Common myeloid progenitor, CD34-positive (primary cell): ENCODE measurements at places on chromosomes 12 and 14.

- DNase-seq = no peak
- no peaks in the 10 kb centered on the region for H3K36me3 ChIP-seq
- no peaks in the 10 kb centered on the region for H3K4me1 ChIP-seq
These were observed 93.9 kb upstream of the OVCH1 start for GRCh38 chr12:29591140-29592020.

GRCh38 chr12:15522574-15523187 lies 200.4 kb downstream of the PTPRO start:
- no peaks in the 10 kb centered on the region for H3K27me3 ChIP-seq
- H3K4me3 ChIP-seq = no peak overlapping the region
- H3K36me3 ChIP-seq = no peaks in the 10 kb centered on the region

DNA sequence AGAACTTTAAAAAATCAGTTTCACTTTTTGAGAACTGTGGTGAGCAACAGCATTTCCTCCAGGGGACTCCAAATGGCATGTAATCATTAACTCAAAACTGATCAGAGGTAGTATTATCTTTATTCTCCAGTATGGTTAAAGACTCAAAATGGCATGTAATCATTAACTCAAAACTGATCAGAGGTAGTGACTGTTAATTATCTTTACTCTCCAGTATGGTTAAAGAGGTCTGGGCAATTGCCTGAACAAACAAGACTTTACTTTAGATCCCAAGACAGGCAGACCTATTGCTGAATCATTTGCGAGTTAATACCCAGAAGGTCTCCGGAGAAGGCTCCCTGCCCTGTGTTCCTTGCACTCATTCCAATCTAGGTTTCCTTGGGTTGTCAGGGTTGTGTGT lies 6.6 kb upstream of the ACADS start:
- H3K36me3 ChIP-seq = peaks cover 15% of the 10 kb centered on the region
- no peaks in the 10 kb centered on the region for H3K27me3 ChIP-seq
- DNase-seq = no peak
- no peak overlapping the region for H3K27ac ChIP-seq
- peaks cover 58% of the 10 kb centered on the region for H3K4me1 ChIP-seq

GRCh38 chr12:58026897-58027891 lies 85.8 kb downstream of the ATP23 start:
- no peak for DNase-seq
- H3K27ac ChIP-seq = no peak overlapping the region
- H3K36me3 ChIP-seq = no peaks in the 10 kb centered on the region
- H3K4me3 ChIP-seq = no peak overlapping the region
- no peaks in the 10 kb centered on the region for H3K27me3 ChIP-seq

GRCh38 chr14:52108823-52109222 lies 40.0 kb upstream of the NID2 start:
- H3K27me3 ChIP-seq = no peaks in the 10 kb centered on the region
- no peak for DNase-seq
- no peaks in the 10 kb centered on the region for H3K4me1 ChIP-seq
- H3K36me3 ChIP-seq = no peaks in the 10 kb centered on the region
- H3K27ac ChIP-seq = no peak overlapping the region
- H3K4me3 ChIP-seq = no peak overlapping the region

DNA sequence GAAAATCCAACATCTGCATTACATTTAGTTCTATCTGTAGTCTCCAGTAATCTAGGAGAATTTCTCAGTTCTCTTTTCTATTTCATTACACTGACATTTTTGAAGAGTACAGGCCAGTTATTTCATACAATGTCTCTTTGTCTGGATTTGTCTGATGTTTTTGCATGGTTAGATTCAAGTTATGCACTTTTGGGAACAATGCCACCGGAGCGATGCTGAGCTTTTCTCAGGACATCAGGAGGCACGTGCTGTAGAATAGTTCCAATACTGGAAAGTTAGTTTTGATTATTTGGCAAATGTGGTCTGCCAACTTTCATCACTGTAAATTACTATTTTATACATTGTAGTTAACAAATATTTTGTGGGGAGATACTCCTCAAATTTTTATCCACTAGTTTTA lies 43.1 kb downstream of the ALDH1L2 start:
- no peak for DNase-seq
- H3K36me3 ChIP-seq = no peaks in the 10 kb centered on the region
- H3K27me3 ChIP-seq = no peaks in the 10 kb centered on the region
- H3K4me1 ChIP-seq = no peaks in the 10 kb centered on the region
- no peak overlapping the region for H3K4me3 ChIP-seq
- no peak overlapping the region for H3K27ac ChIP-seq

GRCh38 chr14:25108291-25108690 lies 58.3 kb upstream of the STXBP6 start:
- H3K27me3 ChIP-seq = no peaks in the 10 kb centered on the region
- no peak overlapping the region for H3K27ac ChIP-seq
- DNase-seq = no peak
- no peaks in the 10 kb centered on the region for H3K4me1 ChIP-seq
- H3K4me3 ChIP-seq = no peak overlapping the region

DNA sequence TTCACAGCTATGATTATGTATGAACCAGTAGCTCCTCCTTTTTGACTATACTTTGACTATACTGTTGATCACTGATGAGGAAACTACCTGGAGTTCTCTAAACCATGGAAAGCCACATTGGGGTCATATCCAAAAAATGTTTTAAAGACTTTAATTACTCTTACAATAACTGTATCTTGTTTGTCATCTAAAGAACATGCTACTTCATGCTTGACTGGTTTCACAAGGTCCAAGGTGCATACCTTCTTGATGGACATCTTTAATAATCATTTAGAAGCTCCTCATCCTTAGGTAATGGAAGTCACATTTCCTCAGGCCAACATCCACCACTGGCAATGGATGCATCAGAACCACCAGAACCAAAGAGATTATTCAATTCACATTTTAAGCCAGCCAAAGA lies 29.9 kb downstream of the WASHC3 start:
- no peak overlapping the region for H3K27ac ChIP-seq
- no peak overlapping the region for H3K4me3 ChIP-seq
- H3K4me1 ChIP-seq = no peaks in the 10 kb centered on the region
- DNase-seq = no peak
- H3K27me3 ChIP-seq = no peaks in the 10 kb centered on the region
- H3K36me3 ChIP-seq = peaks cover 16% of the 10 kb centered on the region

DNA sequence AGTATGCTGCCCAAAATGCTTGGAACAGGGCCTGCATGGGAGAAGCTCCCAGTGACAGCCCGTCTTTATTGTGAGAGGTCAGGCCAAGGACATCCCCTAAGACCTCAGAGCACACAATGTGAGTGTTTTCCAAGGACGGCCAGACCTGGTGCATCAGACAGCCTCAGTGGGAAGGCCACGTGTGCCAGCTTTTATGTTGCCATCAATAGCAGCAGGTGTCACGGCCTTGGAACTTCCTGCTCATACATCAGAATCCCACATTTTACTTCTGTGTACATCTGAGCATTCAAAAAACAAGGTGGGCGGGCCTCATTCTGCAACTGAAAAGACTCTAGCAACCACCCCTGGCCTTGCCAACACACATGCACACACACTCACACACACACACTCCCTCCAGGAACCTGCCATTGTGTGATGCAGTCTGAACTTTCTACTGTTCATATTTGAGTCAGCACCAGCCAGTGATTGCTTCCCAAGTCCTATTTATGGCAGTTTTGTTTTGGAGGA lies 753.1 kb upstream of the TBX3 start:
- H3K27ac ChIP-seq = no peak overlapping the region
- H3K4me3 ChIP-seq = no peak overlapping the region
- H3K27me3 ChIP-seq = no peaks in the 10 kb centered on the region
- no peaks in the 10 kb centered on the region for H3K36me3 ChIP-seq
- H3K4me1 ChIP-seq = no peaks in the 10 kb centered on the region

DNA sequence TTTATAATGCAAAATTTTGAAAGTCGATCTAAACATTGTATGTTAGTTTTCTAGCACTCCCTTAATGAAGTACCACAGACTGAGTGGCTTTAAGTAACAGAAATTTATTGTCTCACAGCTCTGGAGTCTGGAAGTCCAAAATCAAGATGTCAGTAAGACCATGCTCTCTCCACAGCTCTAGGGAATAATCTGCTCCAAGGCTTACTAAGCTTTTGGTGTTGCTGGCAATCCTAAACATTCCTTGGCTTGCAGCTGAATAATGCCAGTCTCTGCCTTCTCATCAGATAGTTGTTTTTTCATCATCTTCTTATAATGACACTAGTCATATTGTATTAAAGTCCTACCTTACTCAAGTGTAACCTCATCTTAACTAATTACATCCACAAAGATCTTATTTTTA lies 102.2 kb downstream of the RASSF9 start:
- no peaks in the 10 kb centered on the region for H3K27me3 ChIP-seq
- no peak for DNase-seq
- H3K4me3 ChIP-seq = no peak overlapping the region

DNA sequence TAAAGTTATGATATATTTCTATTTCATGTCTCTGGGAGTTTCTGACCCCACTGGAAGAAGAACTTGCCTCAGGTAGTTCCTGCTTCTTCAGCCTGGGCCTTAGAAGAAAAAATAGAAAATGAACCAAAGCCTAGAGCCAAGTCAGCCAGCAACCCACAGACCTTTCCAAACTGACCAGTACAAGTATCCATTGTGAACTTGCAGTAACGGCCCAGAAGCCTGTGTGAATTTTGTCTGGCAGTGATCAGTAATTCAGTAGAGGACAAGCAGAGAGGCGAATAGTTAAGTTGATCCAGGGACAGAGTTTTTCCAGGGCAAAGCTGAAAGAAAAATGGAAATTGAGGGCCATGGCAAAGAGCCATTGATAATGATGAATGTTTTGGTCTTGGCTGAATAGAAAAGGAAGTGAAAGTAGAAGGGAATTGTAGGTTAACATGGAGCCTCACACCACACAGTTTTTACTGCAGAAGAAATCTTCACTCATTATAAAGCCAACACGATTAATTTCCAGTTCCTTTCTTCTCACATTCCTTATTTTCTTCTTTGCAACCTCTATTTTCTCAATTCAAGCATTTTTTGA lies 311.8 kb downstream of the BTG1 start:
- H3K4me1 ChIP-seq = no peaks in the 10 kb centered on the region
- H3K36me3 ChIP-seq = no peaks in the 10 kb centered on the region
- no peaks in the 10 kb centered on the region for H3K27me3 ChIP-seq
- H3K4me3 ChIP-seq = no peak overlapping the region

DNA sequence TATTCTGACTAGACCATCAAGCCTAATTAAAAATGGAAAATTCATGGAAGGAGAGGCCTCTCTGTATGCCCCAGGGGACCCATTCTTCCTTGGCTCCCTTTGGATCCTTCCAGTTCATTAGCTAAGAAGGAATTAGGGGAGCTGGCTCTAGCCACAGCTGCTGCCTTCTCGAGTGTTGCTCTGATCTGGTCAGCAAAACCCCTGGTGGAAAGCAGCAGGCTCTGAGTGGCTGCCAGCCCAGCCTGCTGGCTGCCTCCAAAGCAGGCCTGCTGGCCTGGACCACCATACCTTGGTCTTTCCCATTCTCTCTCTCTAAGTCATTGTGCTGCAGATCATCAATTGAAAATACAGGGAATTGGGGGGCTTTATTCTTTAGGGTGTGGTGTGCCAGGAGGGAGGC lies 29.0 kb upstream of the AKAP6 start:
- DNase-seq = no peak
- H3K36me3 ChIP-seq = no peaks in the 10 kb centered on the region
- H3K4me1 ChIP-seq = no peaks in the 10 kb centered on the region
- no peak overlapping the region for H3K27ac ChIP-seq

GRCh38 chr14:23047751-23048693 lies 6.0 kb downstream of the PSMB11 start:
- DNase-seq = no peak
- H3K36me3 ChIP-seq = no peaks in the 10 kb centered on the region
- H3K27ac ChIP-seq = no peak overlapping the region
- no peaks in the 10 kb centered on the region for H3K27me3 ChIP-seq

GRCh38 chr12:32918890-32919801 lies 22.6 kb upstream of the PKP2 start:
- H3K27ac ChIP-seq = no peak overlapping the region
- DNase-seq = peak; percentile 49
- no peak overlapping the region for H3K4me3 ChIP-seq
- H3K27me3 ChIP-seq = no peaks in the 10 kb centered on the region

- peak overlapping the region; percentile 81 for H3K4me3 ChIP-seq
- H3K4me1 ChIP-seq = peaks cover 7% of the 10 kb centered on the region
- no peaks in the 10 kb centered on the region for H3K27me3 ChIP-seq
These were observed 93.1 kb upstream of the EVL start for GRCh38 chr14:99971941-99972747.

- H3K27me3 ChIP-seq = no peaks in the 10 kb centered on the region
- no peak for DNase-seq
- H3K36me3 ChIP-seq = no peaks in the 10 kb centered on the region
- no peak overlapping the region for H3K27ac ChIP-seq
- no peak overlapping the region for H3K4me3 ChIP-seq
These were observed 8.2 kb upstream of the CGRRF1 start for GRCh38 chr14:54501480-54501879.

- H3K36me3 ChIP-seq = no peaks in the 10 kb centered on the region
- H3K4me1 ChIP-seq = no peaks in the 10 kb centered on the region
- no peaks in the 10 kb centered on the region for H3K27me3 ChIP-seq
These were observed 58.5 kb downstream of the GPR135 start for GRCh38 chr14:59406454-59407245.

- no peaks in the 10 kb centered on the region for H3K36me3 ChIP-seq
- H3K27ac ChIP-seq = no peak overlapping the region
- no peaks in the 10 kb centered on the region for H3K27me3 ChIP-seq
- no peak overlapping the region for H3K4me3 ChIP-seq
- no peaks in the 10 kb centered on the region for H3K4me1 ChIP-seq
These were observed 55.4 kb upstream of the DDX11 start for GRCh38 chr12:31018106-31018789.

DNA sequence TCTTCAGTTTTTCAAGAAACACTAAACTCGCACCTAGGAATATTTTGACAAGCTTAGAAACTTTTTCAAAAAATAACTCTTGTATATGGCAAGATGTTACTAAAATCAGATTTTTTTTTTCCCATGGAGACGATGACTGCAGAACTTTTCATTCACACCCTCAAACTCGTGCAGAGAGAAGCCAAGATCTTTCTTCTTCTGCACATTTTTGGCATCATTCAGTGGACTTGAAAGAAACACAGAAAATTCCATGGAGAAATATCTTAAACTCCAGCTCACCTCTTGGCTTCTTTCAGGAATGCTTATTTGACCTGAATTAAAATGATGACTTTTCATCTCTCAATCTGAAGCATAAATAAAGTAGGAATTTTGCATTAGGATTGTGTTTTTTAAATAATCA lies 919.4 kb downstream of the NRXN3 start:
- no peaks in the 10 kb centered on the region for H3K36me3 ChIP-seq
- DNase-seq = no peak
- no peak overlapping the region for H3K4me3 ChIP-seq
- no peaks in the 10 kb centered on the region for H3K4me1 ChIP-seq
- H3K27me3 ChIP-seq = no peaks in the 10 kb centered on the region

- no peak overlapping the region for H3K4me3 ChIP-seq
- no peak overlapping the region for H3K27ac ChIP-seq
- no peaks in the 10 kb centered on the region for H3K4me1 ChIP-seq
These were observed 1523.5 kb downstream of the AACS start for GRCh38 chr12:126588586-126589249.

DNA sequence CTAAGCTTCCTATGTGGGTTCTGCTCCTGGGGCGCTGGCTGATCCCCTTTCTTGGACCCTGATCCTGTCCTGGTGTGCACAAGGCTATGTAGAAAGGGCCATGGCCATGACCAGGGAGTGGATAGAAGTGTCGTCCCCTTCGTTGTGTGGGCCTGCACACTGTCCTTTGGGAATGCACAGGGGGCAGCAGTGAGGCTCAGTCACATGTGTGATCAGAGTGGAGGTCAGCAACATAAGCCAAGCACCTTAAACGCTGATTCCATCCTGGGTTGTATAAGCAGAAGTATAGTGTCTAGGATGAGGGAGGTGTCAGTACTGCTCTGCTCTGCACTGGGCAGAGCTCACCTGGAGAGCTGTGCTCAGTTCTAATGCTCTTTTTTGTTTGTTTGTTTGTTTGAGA lies 48.4 kb downstream of the ESRRB start:
- no peaks in the 10 kb centered on the region for H3K27me3 ChIP-seq
- DNase-seq = no peak
- H3K36me3 ChIP-seq = no peaks in the 10 kb centered on the region
- H3K27ac ChIP-seq = no peak overlapping the region
- H3K4me3 ChIP-seq = no peak overlapping the region
